GF-D8 (cell line): ENCODE measurements at places on chromosomes 13 and 19.

- no peak for DNase-seq
These were observed 7.7 kb downstream of the IRF2BP1 start for GRCh38 chr19:45878043-45878794.

GRCh38 chr13:39918620-39919236, 263.3 kb downstream of the COG6 start:
- no peak for DNase-seq

GRCh38 chr19:14603990-14604387, 21.1 kb downstream of the CLEC17A start:
- DNase-seq: no peak

GRCh38 chr13:110444226-110444653, 117.3 kb downstream of the RAB20 start:
- no peak for DNase-seq

DNA sequence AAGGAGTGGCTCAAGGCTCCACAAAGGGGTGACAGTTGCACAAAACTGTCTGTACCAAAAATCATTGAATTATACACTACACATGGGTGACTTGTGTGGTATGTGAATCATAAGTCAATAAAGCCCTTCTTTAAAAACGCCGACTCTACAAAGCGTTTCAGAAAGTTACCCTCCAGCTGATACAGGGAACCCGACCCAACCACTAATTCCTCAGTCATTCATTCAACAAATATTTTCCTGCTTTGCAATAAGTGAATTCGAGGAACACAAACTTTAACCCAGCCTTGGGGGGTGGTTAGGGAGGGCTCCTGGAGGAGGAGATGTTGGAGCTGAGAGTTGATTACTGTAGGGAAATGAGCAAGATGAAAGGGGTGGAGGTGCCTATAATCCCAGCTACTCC, 32.0 kb downstream of the LTBP4 start:
- no peak for DNase-seq

DNA sequence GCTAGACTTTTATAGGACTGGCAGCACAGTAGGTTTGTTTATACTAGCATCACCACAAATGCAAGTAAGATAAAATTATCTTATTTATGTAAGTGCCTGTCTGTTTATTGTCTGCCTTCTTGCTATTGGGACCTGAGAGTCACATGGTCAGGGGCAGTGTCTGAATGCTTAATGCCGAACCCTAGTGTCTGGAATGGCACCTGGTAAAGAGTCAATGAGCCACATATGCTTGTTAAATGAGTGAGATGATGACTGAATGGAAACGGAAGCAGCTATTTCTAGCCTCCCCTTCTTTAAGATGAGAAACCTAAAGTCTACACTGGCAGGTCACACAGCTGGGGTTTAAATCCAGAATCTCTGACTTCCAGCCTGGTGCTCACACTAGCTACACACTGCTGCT, 92.2 kb downstream of the STOML3 start:
- DNase-seq: no peak

DNA sequence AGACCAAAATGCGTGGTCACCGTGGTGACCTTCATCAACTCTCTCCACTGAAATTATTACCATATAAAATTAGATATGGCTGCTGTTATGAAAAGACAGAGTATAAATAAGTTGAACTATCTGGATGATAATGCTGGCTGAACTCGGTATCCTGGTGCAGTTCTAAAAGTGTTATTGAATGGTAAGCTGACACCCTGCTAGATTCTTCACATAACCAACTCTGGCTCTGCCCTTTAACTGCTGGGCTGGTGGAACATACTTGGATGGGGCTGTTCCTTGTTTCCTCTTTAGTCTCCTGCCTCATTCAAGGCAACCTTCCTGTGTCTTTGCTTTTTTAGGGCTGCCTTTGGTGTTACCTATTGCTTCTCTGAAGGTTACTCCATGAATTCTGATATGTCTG, 106.9 kb downstream of the FGF9 start:
- DNase-seq: no peak

DNA sequence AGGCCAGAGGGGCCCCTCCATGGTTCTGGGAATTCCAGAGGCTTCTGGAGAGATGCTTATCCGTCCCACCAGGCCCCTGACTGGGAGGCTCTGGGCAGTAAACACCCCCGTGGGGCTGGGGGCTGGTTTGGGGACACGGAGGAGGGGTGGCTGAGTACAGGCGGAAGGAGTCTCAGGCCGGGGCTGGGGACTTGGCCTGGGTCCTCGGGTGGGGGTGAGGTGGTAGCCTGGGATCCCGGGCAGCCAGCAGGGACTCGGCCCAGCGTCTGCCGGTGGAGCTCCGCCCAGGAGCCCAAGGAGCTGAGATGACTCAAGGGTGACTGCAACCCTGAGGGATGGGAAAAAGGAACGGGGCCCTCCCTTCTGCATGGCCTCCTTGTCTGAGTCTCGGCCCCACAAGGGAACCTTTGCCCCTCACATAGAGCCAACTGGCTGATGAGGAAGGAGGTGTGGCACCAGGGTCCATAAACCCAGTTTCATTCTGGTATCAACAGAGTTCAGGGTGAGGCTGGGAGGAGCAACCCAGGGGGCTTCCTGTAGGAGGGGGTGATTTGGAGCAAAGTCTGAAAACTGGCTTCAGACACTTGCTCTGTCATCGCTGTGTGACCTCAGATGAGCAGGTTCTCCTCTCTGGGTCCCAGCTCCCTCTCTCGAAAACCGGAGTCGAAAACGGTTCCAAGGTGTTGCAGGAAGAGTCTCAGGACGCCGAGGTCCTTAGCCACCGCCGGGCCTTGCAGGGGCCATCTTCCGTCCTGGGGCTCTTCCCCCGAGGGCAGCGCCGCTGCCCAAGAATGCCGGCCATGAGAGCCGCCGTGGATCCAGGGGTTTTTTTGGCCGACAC, 809 bp downstream of the MISP start:
- DNase-seq: no peak

- peak; percentile 56 for DNase-seq
These were observed 77.0 kb downstream of the LRRC63 start for GRCh38 chr13:46288570-46289259.
